Cerebellum (tissue), 4 donors: ENCODE measurements at places on chromosomes 2 and 18.
A peak's percentile ranks its signal among the peaks of the same experiment; 100 is the strongest.

DNA sequence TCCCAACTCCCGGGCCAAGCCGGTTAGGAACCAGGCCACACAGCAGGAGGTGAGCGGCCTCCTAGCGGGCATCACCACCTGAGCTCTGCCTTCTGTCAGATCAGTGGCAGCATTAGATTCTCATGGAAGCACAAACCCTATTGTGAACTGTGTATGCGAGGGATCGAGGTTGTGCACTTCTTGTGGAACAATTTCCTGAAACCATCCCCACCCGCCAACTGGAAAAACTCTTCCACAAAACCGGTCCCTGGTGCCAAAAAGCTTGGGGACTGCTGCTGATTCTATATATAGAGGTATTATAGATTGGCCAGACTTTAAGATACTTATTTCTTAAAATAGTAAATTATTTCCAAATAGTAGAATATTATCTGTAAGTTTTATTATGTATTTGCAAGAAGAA lies 89.4 kb downstream of the PMS1 start:
- no peak for DNase-seq

- DNase-seq: no peak
Observed at GRCh38 chr2:234679741-234680687, 183.1 kb upstream of the ARL4C start.

DNA sequence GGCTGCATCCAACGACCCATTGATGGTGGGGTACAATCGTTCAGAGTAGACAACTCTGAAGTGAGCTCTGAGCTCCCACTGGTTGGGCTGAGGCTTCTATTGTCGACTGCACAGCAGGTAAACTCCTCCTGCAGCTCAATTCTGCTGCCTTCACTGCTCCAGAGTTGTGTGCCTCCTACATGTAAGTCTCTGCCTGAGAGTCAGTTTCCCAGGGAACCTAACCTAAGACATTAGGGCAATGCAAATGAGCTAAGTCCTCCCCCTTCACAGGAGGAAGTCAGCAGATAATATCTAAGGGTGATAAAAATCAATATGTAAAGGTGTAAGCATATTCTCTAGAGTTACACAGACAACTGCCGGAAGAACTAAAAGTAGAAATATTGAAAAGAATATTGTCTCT lies 22.5 kb upstream of the ACYP2 start:
- no peak for DNase-seq

- DNase-seq: no peak
Observed at GRCh38 chr2:68819556-68819955, 51.6 kb downstream of the BMP10 start.

- peak; percentile 8 for DNase-seq
Observed at GRCh38 chr2:138090330-138090729, 126.1 kb downstream of the HNMT start.

- DNase-seq: no peak
Observed at GRCh38 chr2:240259924-240260529, 119.6 kb upstream of the OTOS start.

GRCh38 chr18:48533340-48534070 lies 5.3 kb upstream of the CTIF start:
- no peak for DNase-seq

DNA sequence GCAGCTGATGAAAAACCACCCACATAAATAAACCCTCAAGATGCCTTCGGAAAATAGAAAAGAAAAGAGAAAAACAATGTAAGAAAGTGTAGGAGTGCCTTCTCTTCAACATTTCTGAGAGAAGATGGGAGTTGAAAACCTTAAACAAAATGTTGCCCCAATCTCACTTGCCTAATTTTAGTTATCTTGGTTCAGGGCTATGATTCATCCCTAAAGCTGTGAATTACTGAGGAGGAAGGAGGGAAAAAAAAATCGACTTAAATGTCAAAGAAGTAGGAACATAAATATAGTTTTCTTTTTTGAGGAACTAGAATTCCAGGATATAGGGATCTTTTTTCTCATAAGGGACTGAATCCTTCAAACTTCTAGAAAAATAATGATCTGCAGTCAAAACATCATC lies 360.3 kb downstream of the TGIF1 start:
- no peak for DNase-seq

GRCh38 chr2:16285813-16286510 lies 345.6 kb downstream of the MYCN start:
- no peak for DNase-seq

DNA sequence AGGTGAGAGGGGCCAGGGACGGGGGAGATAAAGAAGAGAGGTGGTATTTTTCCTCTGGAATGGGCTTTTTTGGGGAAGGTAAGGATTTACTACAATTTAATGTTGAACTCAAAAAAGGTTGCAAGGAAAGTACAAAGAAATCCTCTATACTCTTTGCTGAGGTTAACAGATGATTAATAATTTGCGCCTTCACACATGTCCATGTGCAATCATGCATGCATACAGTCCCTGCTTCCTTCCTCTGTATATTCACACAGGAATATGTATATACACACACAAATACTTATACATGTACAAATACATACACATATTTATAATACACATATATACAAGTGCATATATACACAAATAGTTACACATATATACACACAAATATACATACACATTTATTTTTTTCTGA lies 193.4 kb downstream of the NBAS start:
- no peak for DNase-seq

DNA sequence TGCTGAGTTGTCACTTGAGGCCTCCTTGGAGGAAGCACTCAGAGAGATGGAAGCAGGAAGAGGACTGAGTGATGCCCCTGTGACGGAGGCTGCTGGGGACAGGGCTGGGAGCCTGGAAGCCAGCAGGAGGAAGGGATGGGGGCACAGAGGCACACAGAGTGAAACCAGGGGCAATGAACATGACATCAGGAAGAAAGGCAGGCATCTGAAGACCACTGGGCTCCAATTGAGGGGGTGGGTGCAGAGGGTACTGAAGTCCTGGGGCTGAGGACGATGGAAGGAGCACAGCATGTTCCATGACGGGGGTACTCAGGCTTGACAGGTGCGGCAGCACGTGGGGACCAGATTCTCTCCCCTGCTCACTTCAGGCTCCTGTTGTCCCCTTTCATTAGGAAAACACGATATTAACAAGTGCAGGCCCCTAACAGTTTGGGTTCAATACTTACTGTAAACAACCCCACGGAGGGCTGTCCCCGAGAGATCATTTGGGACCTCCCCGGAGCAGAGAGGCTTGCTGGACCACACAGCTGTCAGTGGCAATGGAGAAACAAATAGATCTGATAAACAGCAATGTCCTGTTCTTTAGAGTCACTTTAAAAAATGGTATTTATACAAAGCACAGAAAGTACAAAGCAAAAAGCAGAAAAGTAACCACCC lies 8.7 kb downstream of the INPP5D start:
- DNase-seq: no peak

DNA sequence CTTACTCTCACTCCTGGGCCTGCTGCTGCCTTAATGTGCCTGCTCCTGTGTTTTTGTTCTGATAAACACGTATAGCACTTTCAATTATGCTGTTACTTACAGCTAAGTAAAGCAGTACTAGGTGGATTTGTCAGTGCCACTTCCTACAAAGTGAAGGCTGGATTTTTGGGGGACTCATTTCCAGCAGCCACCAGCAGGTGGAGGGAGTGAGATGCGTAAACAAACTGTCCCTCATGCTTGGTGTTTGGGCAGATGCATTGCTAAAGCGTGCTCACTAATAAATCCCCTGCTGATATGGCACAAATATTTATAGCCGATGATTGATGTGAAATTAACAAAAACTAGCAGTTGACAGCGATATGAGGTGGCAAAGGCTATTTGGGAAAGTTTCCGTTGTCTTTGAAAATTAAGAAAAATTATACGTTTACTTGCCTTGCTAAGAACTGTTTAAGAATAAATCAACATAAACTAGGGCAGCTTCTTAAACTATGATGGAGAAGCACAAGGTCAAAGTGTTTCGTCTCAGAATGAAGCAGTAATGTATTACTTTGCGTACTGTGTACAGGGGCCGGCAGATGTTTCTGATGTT lies 101.7 kb downstream of the AGAP1 start:
- DNase-seq: peak; percentile 73

DNA sequence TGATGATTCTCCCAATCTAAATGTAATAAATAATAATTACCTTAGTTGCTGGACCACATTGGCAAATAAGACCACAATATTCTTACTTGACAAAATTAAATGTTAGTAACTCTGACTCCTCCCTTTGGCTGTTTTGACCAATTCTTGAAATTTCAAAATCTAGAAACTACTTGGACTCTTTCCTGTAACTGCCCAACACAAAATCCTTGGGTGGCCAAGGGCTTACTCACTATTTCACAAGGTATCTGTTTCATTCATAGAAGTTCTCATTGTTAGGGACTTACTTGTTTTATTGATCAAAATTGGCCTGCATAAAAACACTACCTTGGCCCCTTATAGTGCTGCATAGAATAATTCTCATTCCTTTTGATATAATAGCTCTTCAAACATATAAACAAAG lies 19.4 kb downstream of the CDH20 start:
- no peak for DNase-seq

DNA sequence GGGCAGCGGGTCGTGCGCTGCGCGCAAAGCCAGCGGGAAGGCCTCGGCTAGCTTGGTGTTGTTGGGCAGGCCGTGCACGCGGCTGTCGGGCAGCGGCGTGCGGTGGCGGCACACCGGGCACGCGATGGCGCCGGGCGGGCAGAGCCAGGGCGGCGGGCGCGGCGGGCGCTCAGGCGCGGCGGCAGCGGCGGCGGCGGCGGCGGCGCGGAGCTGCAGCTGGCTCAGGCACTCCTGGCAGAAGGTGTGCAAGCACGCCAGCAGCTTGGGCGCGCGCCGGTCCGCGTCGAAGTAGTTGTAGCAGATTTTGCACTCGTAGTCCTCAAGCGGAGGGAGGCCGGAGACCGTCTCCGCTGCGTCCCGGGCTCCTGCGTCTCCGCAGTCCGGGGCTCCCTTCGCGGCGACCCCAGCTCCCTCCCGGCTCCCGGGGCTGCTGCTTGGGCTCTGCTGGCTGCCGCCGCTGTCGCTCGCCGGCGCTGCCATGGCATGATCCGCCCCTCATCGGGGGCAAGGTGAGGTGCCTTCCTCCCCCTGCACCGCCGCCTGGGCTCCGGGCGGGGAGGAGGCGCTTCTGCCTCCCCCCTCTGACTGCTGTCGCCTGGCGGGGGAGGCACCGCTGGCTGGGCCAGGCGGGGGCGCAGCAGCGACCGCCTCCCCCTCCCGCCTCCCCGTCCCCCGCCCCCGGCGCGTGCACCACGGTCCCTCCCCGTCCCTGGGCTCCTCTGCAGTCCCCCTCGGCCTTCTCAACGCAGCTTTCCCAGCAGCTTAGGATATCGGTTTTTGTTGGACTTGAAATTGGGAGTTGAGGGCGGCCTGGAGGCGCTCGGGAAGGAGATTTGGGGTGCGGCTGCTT lies 21.0 kb upstream of the PAX3 start:
- peak; percentile 33 for DNase-seq

DNA sequence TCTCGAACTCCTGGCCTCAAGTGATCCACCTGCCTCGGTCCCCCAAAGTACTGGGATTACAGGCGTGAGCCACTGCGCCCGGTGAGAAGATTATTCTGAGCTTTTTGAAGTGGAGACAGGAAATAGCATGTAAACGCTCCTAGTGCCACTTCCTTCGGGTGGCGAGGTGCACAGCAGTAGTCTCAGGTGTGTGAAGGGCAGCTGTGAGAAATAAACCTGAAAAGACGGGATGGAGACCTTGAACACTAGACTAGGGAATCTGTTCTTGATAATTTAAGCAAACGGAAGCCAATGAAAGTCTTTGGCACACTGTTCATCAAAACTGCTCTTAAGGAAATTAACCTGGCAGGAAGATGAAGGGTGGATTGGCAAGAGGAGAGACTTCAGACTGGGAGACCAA lies 439 bp upstream of the PLEKHH2 start:
- DNase-seq: no peak

DNA sequence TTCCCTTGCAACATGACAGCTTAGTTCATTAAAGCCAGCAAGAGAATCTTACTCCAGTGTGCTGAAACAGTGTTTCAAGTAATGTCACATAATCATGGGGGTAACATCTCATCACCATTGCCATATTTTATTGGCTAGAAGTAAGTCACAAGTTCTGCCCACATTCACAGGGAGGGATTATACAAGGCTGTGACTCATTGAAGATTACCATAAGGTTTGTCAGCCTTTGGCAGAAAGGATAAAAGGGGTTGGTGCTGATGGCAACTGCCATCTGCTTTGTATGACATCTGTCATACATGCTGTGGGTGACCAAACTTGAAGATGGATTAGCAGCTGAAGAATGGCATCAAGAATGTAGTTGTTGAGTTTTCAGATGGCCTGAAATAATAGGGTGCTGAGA lies 61.2 kb downstream of the KCNE4 start:
- no peak for DNase-seq

DNA sequence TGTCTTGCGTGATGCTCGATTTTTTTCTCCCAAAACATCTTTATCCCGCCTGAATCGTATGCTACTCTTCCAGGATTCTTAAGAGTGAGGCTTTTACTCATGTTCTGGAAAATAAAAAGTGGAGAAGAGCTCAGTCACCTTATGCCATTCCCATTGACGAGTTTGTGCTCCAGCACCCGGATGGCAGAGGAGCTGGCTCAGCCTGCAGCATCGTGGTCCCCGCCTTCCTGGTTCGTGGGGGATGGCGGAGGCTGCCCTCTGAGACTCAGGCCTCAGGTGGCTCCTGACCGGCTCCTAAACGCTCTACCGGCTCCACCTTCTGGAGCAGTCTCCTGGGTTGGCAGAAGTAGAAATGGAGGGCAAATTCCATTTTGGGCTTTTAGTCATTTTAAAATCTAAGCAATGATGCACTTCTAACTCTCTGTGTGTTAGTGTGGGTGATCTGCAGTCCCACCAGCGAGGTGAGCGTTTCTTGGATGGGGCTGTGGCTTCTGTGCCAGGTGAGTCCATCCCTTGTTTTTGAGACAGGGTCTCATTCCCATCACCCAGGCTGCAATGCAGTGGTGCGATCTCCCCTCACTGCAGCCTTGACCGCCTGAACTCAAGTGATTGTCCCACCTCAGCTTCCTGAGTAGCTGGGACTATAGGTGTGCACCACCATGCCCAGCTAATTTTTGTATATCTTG lies 27.8 kb downstream of the RTP5 start:
- DNase-seq: no peak

GRCh38 chr2:111898703-111899514 lies 502 bp downstream of the MERTK start:
- DNase-seq: no peak

GRCh38 chr2:119293900-119294299 lies 70.3 kb downstream of the STEAP3 start:
- peak; percentile 34 for DNase-seq

GRCh38 chr2:152075461-152076050 lies 23.3 kb downstream of the CACNB4 start:
- peak; percentile 46 for DNase-seq
